ENCODE measurements at places on chromosomes 2 and 18. TPM values are rescaled to one million over a fixed set of nuclear protein-coding genes. Genes with fewer than 3 reads are reported as not detected.

DNA sequence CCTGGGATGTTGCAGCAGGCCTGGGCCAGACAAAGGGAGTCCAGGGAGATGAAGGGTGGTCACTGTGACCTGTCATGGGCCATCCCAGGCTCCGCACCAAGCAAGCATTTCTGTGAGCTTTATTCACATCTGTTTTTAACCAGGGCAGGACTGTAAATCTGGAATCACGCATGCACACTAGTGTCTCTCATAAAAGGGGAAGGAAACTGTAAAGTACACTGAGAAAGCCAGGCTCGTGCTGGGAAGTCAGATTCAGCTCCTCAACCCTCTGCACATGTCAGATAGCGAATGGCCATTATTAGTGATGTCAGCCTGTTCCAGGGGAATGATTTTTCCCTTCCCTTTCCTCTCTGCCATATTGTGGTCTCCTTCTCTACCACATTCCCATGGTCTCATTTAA is 818.6 kb upstream of the RAB6C start:
- H3K27ac ChIP-seq, result no peak overlapping the region
- no peaks in the 10 kb centered on the region for H3K36me3 ChIP-seq
- no peak for DNase-seq
- H3K27me3 ChIP-seq, result peaks cover 32% of the 10 kb centered on the region
- H3K4me1 ChIP-seq, result peaks cover 6% of the 10 kb centered on the region
- H3K4me3 ChIP-seq, result no peak overlapping the region

DNA sequence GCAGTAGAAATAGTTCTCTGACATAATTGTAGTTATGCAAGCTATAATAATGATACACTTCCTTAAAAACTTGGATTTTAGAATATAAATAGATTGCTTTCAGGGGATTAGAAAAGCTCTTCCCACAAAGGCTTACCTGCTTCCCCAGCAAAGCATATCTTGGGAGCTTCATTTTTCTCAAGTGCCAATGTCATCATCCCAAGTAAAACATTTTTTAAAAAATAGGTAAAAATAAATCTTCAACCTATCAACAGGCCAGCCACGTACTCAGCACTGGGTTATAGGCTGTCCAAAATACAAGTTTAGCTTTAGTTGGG is 39.0 kb upstream of the NPAS2 start:
- H3K36me3 ChIP-seq, result no peaks in the 10 kb centered on the region
- no peak overlapping the region for H3K27ac ChIP-seq
- no peak overlapping the region for H3K4me3 ChIP-seq
- peaks cover 9% of the 10 kb centered on the region for H3K27me3 ChIP-seq
- peaks cover 23% of the 10 kb centered on the region for H3K4me1 ChIP-seq

- peaks cover 59% of the 10 kb centered on the region for H3K4me1 ChIP-seq
- no peak overlapping the region for H3K4me3 ChIP-seq
- peaks cover 17% of the 10 kb centered on the region for H3K36me3 ChIP-seq
- peak overlapping the region; percentile 62 for H3K27ac ChIP-seq
- DNase-seq, result no peak
- H3K27me3 ChIP-seq, result no peaks in the 10 kb centered on the region
Measured at GRCh38 chr2:47006374-47007222, 91.0 kb upstream of the MCFD2 start.

DNA sequence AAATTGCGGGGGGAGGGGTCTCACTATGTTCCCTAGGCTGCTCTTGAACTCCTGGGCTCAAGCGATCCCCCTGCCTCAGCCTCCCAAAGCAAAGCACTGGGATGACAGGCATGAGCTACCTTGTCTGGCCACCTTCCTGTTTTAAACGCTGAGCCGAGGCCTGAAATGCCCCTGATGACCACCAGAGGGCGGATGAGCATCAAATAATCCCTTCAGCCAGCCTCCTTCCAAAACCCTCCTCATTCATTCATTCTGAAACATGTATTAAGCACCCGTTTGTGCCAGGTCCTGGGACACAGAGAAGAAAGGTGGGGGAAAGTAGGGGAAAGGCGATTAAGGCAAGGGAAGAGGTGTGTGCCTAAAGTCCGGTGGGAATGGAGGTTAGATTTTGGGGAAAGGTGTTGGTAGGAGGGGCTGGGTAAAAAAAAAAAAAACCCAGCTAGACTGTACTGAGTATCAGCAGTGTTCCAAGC is 30.7 kb upstream of the PTMA start:
- DNase-seq, result no peak
- no peak overlapping the region for H3K4me3 ChIP-seq
- H3K27me3 ChIP-seq, result no peaks in the 10 kb centered on the region
- H3K27ac ChIP-seq, result peak overlapping the region; percentile 65
- H3K4me1 ChIP-seq, result peaks cover 18% of the 10 kb centered on the region

DNA sequence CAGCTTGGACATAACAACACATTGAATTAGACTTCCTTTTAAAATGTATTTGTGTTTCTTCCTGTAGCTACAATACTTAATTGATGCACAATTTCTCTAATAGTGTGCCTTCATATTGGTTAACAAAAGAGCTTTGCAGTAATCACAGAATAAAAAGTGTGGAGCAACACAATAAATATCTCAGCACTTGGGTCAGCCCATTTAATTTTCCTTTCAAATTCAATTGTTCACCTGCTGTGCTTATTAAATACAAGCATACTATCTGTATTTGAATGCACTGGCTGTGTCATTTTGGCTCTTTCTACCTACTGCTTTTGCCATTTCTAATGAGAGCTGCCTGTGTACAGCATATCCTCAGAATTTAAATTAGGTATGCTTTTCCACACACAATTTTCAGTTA is 1641.3 kb upstream of the SLC39A10 start:
- no peaks in the 10 kb centered on the region for H3K36me3 ChIP-seq
- H3K4me1 ChIP-seq, result no peaks in the 10 kb centered on the region
- no peak overlapping the region for H3K4me3 ChIP-seq
- H3K27me3 ChIP-seq, result no peaks in the 10 kb centered on the region
- DNase-seq, result no peak

- peaks cover 3% of the 10 kb centered on the region for H3K27me3 ChIP-seq
- no peak for DNase-seq
- no peak overlapping the region for H3K4me3 ChIP-seq
- no peaks in the 10 kb centered on the region for H3K4me1 ChIP-seq
- H3K27ac ChIP-seq, result no peak overlapping the region
Measured at GRCh38 chr2:4979111-4979510, 713.1 kb upstream of the SOX11 start.

- H3K27ac ChIP-seq, result no peak overlapping the region
- no peak overlapping the region for H3K4me3 ChIP-seq
- H3K27me3 ChIP-seq, result no peaks in the 10 kb centered on the region
- no peak for DNase-seq
Measured at GRCh38 chr2:214005337-214005736, 405.5 kb upstream of the VWC2L start.

DNA sequence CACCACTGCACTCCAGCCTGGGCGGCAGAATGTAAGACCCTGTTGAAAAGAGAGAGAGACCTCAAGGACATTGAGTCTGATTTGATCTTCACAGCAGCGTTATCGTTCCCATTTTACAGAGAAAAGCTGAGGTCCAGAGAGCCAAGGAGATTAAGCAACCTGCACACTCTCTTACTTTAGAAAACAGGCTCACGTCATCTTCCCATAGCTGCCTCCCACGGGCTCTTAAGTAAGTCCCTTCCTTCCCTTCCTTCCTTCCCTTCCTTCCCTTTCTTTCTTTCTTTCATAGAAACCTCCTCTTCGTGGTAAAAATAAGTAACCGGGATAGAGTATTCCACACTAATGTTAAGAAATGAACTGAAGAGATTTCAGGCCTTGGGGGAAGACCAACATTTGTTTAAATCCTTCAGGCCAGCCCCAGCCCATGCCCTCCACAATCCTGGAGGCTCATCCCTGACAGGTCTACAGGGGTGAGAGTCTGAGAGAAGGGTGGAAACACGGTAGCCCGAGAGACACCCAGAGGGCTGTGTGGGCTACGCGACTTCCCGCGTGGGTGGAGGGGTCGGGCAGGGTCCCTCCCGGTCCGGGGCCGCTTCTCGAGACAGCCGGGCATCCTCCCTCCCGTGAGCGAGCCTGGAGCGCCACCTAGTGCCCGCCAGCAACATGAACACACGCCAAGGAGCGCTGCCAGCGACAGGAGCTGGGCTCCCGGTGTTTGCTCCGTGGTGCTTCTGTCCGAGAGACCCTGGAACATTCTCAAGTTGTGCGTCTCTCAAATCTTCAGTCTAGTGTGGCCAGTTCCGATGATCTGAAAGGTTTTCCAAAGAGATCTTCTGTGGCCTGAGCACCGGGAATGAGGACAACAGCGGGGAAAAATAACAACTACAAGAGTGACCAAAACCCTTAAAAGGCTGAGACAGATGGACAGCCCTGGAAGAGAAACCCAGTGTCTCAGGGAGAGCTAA is 160.3 kb downstream of the INO80D start:
- no peak overlapping the region for H3K27ac ChIP-seq
- no peaks in the 10 kb centered on the region for H3K36me3 ChIP-seq
- peak overlapping the region; percentile 69 for H3K4me3 ChIP-seq
- H3K4me1 ChIP-seq, result peaks cover 13% of the 10 kb centered on the region

- H3K27ac ChIP-seq, result peak overlapping the region; percentile 82
- peaks cover 53% of the 10 kb centered on the region for H3K4me1 ChIP-seq
- H3K36me3 ChIP-seq, result no peaks in the 10 kb centered on the region
Measured at GRCh38 chr2:223815186-223815883, 22.0 kb downstream of the AP1S3 start.

DNA sequence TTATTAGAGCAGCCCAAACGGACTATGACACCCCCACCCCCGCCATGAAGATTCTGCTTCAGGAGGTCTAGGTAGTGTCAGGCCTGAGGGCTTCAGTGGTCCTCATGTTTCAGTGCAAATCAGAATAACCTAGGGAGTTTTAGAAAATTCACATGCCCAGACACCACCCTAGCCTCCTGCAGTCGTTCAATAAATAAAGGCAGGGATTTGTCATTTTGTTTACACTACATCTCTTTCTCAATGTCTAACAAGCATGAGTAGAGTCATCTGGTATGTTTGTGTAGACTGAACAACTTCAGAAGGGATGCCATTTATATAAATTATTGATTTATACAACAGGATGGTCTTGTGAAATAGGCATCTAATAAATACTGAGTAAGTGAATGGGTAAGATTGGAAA is 112.1 kb upstream of the SERPINE2 start:
- H3K27ac ChIP-seq, result no peak overlapping the region
- no peaks in the 10 kb centered on the region for H3K36me3 ChIP-seq
- no peaks in the 10 kb centered on the region for H3K27me3 ChIP-seq
- no peak overlapping the region for H3K4me3 ChIP-seq
- peaks cover 12% of the 10 kb centered on the region for H3K4me1 ChIP-seq

DNA sequence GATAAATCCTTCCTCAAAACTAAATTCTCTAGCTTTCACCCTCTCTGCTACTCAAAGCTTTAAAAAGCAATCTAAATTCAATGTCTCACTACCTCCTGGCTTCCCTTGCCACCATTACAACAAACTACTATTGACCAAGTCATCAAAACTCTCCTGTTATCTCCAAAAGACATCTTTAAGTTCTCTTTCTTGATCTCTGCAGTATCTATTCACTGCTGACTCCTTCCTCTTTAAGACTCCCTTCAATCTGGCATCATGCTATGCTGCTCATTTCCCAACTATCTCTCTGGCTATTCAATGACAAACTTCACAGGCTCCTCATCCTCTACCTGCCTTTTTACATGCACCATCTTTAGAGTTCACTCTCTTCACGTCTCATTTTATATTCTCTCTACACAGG is 5.9 kb downstream of the PPP3R1 start:
- no peaks in the 10 kb centered on the region for H3K27me3 ChIP-seq
- no peak overlapping the region for H3K27ac ChIP-seq
- H3K36me3 ChIP-seq, result no peaks in the 10 kb centered on the region
- peaks cover 23% of the 10 kb centered on the region for H3K4me1 ChIP-seq
- no peak for DNase-seq

- H3K36me3 ChIP-seq, result peaks cover 2% of the 10 kb centered on the region
- no peak for DNase-seq
- no peaks in the 10 kb centered on the region for H3K27me3 ChIP-seq
- no peak overlapping the region for H3K27ac ChIP-seq
Measured at GRCh38 chr2:46565364-46565763, 86.0 kb downstream of the TMEM247 start.

DNA sequence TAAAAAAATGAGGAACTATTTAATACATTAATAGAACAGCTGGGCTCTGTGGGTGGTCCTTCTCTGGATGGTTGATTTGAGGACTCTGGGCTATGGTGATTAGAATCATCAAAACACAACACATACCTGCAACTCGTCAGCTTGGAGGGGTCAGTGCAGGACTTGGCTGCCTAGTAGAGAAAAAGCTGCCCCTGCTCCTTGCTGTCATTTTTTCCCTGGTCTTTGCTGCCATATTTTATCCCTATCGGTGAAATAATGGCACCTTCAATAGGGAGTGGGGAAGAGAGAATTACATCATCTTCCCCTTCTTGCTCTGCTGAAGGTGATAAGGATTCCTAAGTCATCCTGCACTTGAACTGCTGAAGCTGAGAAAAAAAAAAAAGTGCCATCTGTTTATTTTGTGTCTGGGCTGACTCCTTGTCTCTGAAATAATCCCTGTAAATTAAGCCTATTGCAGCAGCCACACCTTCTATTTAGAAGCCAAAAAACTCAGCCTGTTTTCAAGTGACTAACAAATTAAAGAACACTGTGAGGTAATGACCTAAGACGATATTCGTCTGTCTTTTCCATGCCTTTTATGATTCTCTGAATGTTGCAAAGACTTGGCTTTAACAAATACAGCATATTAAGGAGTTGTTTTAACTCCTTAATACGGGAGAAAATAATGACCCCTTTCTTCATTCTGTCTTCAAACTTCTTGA is 89.3 kb downstream of the ACVR1 start:
- peaks cover 4% of the 10 kb centered on the region for H3K36me3 ChIP-seq
- H3K27me3 ChIP-seq, result no peaks in the 10 kb centered on the region
- no peak for DNase-seq

GRCh38 chr2:149004836-149005235 is 33.7 kb upstream of the LYPD6B start:
- no peak for DNase-seq
- peaks cover 27% of the 10 kb centered on the region for H3K4me1 ChIP-seq
- H3K4me3 ChIP-seq, result no peak overlapping the region
- peaks cover 6% of the 10 kb centered on the region for H3K36me3 ChIP-seq
- peak overlapping the region; percentile 53 for H3K27ac ChIP-seq
- no peaks in the 10 kb centered on the region for H3K27me3 ChIP-seq

DNA sequence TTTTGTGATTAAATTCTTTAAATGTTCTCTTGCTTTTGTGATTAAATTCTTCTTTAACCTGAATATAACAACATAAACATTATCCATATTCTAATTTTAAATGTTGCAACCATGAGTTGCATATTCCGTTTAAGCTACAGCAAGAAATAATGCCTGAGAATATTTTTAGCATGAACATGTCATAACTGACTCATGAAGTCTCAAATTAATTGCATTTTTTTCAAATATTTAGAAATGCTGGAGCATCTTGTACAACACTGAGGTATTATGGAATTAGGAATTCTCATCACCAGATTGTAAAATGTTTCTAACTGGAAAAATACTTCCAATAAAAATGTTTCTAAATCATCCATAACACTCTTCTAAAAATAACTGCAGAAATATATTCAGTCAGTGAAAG is 14.7 kb downstream of the ROCK2 start:
- H3K27me3 ChIP-seq, result no peaks in the 10 kb centered on the region
- H3K4me1 ChIP-seq, result peaks cover 37% of the 10 kb centered on the region
- H3K36me3 ChIP-seq, result peaks cover 3% of the 10 kb centered on the region
- no peak overlapping the region for H3K4me3 ChIP-seq
- no peak for DNase-seq

The ZNF396 gene
- 1.4 TPM for total RNA-seq

The GAREM1 gene
- 6.2 TPM for total RNA-seq

The ADCYAP1 gene
- not detected for total RNA-seq

The OSR1 gene
- total RNA-seq, result 32.3 TPM
